ENCODE measurements at places on chromosomes 2 and 18.

DNA sequence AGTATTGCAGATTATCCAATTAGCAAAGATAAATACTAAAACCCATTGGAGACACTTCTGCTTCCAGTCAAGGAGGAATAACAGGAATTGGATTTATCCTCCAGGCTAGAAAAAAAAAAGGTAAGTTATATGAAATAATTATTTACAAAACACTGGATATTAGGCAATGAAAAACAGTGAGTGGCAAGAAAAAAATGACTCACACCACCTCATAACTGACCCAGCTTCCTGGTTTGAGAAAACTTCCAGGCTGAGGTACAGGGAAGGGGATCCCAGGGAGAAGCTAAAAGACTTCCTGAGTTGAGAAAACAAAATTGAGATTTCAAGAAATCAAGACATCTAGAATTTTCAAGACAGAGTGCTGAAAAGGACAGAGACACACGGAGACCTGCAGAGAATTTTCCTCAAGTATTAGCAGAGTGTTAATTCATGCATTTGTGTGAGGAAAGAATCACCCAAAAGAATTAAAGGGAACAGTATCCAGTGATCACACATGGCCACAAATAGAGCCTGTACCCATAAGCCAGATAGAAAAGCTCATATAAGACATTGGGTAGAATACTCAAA is 17.4 kb downstream of the SRD5A2 start:
- no peak for DNase-seq

DNA sequence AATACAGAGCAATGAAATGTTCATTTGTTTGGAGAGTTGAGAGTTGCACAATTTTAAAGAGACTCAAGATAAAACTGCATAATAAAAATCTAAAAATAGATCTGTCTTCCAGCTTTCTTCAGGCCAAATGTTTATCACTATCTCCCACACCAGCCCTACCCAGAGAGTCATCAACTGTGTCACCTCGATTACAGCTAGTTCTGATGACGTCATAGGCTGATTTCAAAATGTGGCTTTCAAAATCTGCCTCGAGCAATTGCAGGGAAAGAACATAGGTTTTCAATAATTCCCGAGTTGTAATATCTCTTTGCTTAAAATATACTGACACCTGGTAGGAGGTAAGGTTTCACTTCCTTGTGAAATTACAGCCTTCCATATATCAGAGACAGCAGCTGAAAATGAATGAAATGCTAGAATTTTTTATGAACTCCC is 677.6 kb upstream of the ID2 start:
- DNase-seq: no peak

DNA sequence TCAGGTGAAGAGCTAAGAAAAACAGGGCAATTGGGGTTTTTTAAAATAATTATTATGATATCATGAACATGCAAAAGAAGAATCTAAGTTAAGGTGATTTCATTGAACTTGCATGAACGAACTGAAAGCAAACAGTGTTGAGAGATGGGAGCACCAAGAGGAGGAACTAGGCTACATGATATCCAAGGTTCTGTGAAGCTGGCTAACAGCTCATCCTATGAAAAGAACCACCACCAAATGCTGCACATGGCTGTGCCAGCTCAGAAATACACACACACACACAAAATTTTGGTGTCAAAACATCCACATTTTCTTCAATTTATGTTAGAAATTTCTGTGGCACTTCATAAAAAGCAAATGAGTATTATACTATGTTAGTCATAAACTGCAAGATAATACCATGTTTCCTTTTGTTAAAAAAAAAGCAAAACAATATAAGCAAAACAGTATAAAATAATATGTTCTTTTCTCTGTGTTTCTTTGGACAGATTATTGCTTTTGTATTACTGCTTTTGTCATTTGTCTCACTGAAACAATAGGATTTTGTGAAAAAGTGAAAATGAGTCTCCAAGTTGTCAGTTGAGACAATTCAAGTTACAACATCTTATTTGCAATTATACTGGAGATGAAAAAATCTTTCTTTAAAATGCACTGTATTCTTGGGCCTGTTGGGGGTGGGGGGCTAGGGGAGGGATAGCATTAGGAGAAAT is 12.6 kb upstream of the TTC32 start:
- DNase-seq: no peak

- DNase-seq: no peak
Measured at GRCh38 chr2:73254343-73255006, 20.4 kb downstream of the CCT7 start.

DNA sequence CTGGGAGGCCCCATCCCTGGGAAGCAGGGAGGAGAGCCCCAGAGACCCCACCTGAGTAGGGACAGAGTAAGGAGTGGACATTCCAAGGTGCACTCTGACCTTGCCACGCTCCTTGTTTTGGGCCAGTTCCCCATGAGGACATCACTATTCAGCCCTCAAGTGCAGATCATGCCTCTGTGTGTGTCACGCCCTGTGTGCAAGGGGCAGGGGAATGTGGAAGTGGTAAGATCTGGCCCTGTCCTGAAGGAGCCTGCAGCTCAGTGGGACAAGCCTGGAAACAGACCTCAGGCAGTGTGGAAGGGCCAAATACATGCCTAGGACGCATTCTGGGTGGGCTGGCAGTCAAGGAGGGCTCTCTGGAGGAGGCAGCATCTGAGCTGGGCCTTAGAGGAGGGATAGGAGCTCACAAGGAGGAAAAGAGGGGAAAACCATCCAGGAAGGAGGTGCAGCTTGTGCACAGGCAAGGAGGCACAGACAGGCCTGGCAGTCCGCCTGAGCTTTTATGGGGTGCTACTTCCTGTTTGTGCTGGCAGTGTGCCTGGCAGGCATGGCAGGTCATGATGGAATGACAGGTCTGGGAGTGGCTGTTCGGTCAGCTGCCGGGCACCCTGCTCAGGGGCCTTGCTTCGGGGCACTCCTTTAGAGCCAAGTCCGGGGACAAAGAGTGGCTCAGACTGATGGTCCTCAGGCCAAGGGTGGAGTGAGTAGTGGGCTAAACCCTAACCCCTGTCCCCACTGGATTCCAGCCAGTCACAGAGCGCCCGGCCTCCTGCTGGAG is 3.3 kb downstream of the KLHL30 start:
- no peak for DNase-seq

DNA sequence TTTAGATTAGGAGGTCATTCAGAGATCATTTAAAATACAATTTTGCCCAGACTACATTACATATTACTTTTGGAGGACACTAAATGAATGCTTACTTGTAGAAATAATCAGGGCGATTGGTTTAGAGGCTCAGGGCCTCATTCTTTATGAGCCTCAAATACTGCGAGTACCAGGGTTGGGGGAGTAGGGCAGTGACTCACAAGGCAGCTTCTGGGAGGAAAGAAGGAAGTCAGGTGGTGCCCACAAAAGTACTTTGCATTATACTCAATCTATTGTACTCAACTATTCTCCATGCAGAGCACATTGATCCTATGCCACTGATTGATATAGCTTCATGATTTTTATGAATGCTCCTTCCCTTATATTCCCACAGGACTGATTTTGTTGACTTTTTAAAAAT is 166.9 kb downstream of the SOCS6 start:
- DNase-seq: no peak

- no peak for DNase-seq
Measured at GRCh38 chr2:230866756-230867523, 2.2 kb downstream of the ITM2C start.

GRCh38 chr18:61964616-61965015 is 71.8 kb upstream of the RNF152 start:
- no peak for DNase-seq

DNA sequence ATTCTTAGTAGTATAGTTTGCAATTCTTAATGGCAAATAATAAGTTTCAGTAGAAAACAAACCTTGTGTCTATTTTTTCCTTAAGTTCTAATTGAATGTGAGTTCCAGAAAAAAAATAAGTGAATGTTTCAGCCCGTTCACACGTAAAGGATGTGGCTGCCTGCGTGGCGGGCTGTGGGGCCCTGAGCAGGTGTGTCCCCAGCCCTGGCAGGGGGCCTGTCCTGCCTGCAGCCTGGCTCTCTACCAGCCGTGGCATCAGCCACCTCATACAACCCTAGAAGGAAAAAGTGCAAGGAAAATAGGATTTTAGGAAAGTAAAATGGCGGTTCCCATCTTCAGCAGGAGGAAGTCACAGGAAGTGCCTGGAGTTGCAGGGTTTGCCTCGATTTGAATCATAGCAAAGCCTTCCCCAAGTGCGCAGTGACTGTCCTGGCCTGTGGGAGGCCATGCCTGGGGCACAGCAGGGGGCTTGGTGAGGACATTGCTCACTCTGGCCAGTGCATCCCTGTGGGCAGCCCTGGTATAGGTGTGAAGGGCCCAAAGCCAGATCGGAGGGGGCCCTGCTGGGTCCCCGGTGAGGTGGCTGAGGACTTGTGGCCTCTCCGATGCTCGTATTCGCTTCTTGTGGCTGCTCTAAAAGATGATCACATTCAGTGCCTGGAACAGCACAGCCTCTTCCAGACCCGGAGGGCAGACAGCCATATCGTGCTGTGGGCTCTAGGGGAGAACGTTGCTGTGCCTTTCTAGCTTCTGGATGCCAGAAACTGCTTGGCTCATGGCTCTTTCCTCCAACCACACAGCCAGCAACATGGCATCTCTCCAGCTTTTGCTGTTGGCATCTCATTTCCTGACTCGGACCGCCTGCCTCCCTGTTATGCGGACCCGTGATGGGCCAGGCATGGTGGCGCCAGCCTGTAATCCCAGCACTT is 12.6 kb downstream of the DTYMK start:
- no peak for DNase-seq

- DNase-seq: no peak
Measured at GRCh38 chr2:179569831-179570233, 291.6 kb downstream of the ZNF385B start.
